ENCODE measurements at places on chromosomes 5 and 9.

- no peak for DNase-seq
These were observed 103.5 kb downstream of the NPR3 start for GRCh38 chr5:32814620-32815019.

DNA sequence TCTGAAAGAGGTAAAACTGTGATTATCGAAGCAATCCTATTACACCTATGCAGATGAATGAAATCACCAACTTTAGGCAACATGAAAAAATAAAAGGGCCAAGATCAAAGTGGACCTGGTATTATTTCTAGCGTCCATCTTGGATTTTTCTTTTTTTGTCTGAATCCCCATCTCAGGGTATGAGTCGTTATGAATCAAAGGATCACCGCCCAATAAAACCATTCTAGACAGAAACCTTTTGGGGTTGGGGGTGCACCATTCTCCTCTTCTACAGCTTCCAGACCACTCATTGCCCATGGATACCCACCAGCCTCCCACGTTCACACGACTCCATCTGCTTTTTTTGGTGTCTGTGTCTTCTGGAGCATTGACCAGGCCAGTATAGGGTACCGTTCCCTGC lies 33.4 kb downstream of the MAP1B start:
- DNase-seq = no peak

GRCh38 chr9:129958796-129959195 lies 84.2 kb downstream of the FNBP1 start:
- DNase-seq = no peak

- DNase-seq = no peak
These were observed 49.0 kb upstream of the TNPO1 start for GRCh38 chr5:72767289-72768010.

DNA sequence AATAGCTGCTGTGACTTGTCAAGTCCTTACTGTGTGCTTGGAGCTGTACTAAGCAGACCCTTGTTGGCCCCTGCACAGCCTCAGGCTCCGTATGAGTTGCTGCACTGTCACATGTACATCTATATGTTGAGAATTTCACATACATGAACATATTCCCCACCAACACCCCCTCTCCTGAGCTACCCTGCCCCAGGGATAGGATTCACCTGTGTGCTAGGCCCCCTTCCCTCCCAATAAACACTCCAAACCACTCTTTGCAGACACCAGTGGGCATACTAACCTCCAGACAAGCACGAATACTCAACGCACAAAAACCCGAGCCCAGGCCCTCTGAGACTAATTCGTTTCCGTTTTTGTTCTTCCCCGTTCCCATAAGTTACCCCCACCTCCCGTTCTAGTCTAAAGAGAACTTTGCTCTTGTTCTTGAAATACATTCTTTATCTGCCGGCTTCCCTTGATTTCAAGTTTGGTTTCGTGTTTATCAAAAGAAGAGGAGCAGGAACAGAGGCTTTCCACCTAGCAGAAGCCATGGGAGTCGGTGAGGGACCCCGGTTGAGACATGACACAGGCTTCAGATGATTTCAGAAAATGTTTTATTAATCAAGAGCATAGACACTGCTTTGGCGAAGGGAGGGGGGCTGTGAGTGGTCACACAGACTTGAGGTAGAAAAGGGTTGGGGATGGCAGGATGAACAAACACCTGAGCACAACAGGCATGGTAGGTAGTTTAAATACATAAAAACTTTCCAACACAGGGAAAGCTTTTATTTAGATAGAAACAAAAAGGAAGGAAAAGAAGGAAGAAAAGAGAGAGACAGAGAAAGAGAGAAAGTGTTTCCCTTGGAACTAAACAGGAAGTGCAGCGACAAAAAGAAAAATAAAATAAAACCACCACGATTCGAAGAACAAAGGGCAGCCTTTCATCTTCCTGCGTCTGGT lies 3.4 kb downstream of the HAND1 start:
- no peak for DNase-seq

DNA sequence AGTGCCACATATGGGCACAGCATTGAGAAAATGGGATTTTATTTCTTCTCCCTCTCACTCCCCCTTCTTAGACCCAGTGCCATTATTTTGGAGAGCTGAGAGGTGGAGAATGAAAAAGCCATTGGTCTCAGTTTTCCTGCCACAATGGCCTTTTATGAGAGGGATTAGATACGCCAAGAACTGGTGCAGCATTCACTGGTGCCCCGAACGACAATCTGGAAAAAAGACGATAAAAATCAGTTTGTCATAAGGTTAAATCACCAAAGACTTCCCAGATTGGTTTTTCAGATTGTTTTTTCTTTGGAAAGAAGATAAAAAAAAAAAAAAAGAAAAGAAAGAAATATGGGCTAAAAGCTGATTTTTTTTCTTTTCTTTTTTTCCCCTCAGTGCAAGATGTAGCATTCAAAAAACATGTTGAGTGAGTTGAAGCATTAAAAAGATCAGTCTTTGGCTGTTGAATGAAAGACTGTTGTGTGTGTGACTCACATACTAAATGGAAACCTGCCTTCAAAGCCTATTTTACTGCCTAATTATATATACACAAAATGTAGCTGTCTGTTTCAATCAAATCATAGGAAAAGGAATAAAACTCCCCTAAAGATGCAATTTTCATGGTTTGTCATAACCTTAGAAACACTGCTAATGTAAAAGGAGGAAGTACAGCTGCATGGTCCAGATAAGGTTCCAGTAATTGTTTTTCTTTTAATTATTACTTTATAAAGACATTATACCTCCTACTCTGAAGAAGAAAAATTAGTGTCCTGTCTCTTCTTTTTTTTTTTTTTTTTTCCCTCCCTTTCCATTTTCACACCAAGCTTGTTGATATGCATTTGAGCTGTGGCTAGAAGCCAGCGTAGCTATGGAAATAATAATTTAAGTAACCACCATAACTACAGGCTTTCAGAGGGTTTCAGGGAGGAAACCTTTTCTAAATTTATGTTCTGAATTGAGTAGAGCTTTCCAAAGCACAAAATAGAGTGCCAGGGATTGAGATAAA lies 27.2 kb upstream of the ZNF608 start:
- no peak for DNase-seq

- DNase-seq = peak; percentile 47
These were observed 76.4 kb downstream of the EPB41L4B start for GRCh38 chr9:109244179-109245132.

DNA sequence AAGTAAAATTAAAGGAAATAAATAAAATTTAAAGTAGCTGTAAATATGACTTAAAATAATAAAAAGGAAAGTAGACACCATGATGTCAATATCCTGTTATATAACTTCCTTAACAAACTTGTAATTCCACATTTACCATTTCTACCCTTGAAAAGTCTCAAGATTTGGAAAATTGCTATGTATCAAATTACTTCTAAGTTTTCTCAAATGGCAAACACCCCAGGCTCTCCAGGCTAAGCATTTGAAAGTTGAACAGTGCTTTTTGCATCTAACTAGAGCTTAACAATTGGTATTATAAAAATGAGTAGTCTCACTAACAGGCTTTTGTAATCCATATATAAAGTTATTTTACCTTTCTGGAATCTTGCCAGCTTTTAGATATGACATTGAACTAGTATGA lies 41.5 kb upstream of the MACIR start:
- DNase-seq = no peak

DNA sequence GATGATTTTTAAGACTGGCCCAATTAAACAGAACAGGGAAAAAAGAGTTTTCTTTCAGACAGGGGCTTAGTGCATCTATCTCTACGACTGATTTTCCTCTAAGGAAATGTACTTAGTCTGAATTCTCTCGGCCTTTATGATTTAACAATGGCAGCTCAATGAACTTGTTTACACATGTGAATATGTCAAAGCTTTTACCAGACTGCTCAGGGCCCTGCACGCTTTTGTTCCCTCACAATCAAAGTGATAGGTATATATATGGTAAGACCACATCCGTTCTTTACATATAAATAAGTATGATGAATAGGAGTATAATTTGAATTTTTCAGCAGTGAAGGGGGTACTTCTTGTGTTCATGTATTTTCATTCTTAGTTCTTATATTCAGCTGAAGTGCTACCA lies 27.6 kb downstream of the LEAP2 start:
- DNase-seq = no peak

DNA sequence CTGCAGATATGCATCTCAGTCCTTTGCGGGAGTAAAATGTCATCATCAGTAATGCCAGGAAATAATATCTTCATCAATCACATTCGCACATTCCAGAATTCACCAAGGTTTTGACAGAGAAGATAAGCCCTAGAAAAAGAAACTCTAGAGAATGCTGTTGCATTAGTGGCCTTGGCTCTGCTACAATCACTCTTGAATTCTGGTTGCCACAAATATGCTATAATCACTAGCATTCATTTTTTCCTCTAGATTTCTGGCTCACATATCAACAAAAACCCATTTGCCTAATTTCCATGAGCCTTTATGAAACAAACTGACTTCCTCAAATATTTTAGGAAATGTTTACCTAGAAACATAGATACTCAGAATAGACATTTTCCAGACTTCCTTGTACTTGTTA lies 653.4 kb downstream of the ANXA1 start:
- DNase-seq = no peak
